Omental fat pad (tissue), 4 donors: ENCODE measurements at places on chromosomes 2 and 18.

GRCh38 chr2:101574622-101575021 lies 99.7 kb upstream of the RFX8 start:
- no peak for DNase-seq

DNA sequence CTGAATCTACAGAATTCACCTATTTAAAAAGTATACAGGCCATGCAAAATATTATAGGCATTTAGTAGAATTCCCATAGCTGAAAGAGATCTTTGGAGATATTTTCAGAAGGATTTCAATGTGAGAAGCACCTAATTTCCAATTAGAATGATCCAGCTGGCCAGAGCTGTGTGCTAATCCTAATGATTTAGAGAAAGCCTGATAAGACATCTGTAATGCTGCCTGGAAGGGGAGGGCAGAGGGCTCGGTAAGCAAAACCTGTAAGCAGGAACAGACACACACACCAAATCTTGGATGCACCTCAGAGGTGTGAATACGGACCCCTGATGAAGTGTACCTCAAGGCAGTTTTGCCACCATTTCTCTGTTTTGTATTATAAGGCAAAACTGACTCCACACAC lies 14.0 kb downstream of the SERTAD2 start:
- no peak for DNase-seq

GRCh38 chr2:139142252-139142880 lies 362.2 kb upstream of the NXPH2 start:
- no peak for DNase-seq

- DNase-seq, result no peak
Observed at GRCh38 chr2:178452334-178452733, 1.2 kb downstream of the PJVK start.

DNA sequence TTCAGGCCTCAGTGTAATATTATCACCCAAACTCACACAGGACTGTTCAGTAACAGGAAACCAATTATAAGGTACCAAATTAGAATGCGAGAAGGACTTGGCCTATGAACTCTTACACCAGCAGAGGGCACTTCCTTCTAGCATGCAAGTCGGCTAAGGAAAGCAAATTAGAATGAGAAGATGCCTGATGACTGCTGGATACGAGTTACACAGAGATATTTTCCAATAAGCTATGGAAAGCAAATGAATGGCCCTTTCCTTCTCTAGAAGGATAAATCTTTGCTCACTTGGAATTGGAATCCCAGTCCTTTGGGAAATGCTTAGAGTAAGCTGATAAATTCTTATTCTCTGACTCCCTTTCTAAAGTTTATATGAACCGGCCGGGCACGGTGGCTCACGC lies 109.8 kb downstream of the AP1S3 start:
- DNase-seq, result no peak

DNA sequence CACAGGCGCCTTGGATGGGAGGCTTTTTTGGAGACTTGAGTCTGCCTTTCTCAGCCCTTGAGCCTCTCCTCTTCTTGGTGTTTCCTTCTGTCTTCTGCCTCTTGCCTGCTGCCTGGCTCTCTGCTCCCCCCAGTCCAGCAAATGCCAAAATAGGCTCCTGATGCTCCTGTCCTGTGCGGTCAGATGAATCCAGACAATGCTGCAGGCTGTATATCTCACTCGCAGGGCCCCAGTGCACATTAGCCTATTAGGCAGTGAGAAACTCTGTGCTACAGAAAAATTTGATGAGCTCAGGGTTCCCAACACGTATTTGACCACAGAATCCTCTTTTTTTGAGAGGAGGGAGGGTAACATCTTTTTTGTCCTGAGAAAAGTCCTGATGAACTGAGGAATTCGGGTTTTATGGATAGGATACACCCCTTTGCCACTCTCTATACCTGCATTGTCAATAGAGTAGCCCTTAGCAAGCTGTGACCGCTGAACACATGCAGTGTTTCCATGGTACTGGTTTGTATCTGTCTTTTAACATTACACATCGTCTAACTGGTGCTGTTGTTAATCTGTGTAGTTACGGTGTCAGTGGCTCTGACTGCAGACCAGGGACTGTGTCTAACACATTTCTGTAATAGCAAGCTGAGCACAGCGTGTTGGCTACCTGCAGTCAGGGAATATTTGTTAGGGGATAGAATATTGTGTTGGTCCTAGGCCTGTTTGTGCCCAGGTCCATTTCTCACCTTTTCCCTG lies 50.8 kb downstream of the FAM228A start:
- no peak for DNase-seq

DNA sequence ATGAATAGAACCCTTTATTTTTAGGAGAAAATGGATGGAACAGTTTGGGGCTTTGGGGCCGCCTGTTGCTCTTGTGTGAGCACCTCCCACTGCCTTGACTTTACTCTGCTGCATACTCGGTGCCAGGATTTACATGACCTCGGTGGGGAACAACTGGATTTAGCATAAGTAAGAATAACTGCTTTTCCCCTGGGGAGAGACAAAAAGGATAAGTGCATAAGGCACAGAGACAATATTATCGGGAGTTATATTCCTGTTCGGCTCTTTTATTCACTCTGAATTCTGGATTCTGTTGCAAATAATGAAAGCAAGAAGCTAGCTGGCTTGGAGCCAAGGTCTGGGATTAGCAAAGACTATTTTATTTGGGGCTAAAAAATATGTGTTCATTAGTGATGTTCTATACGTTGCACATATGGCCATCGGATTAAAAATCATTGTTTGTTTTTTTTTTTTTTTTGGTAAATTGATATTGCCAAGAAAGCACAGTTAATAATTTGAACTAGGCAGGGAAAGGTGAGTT lies 69.8 kb downstream of the CYBRD1 start:
- DNase-seq, result no peak

GRCh38 chr2:44135771-44136170 lies 32.9 kb upstream of the PPM1B start:
- no peak for DNase-seq

DNA sequence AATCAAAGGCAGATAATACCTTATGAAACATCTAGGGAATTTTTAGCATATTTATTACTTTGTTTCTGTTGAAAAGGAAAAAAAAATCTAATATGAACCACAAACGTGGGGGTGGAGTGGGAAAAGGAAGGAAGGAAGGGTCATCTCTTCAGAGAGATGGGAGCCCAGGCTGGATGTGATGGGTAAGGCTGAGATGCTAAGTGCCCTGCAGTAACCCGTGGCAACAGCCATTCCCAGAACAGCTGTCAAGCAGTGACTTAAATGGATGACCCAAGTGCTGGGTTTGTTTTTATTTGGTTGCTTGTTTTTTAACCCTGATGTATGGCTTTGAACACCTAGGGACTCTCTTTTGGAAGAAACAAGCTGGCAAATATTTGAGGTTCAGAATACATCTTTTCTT lies 50.7 kb upstream of the KLF7 start:
- no peak for DNase-seq

DNA sequence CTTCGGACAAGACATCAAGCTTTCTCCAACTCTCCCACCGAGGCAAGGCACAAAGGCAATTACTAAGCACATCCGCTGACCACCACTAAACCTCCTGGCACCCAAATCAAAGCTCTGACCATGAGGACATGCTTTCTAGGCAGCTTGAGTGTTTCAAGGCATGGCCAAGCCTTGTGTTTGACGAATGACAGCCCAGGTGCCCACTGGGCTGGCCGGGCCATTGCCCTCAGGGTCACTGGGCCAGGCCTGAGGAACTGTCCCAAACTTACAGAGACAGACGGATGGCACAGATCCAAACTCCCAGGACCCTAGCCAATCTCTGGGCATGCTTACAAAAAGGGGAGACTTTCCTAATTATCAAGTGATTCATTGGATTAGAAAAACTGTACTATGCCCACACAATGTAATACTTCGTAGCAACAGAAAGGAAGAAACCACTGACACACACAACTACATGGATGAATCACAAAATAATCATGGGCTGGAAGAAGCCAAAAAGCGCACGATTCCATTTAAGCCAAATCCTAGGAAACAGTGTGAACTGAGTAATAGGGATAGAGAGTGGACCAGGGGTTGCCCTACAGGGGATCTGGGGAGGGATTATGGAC lies 20.2 kb downstream of the CRACDL start:
- DNase-seq, result no peak

- no peak for DNase-seq
Observed at GRCh38 chr2:225090746-225091145, 48.5 kb upstream of the DOCK10 start.
